ENCODE measurements at places on chromosomes 7 and 10. TPM values are rescaled to one million over a fixed set of nuclear protein-coding genes. Genes with fewer than 3 reads are reported as not detected.

- DNase-seq = no peak
These were observed 1.3 kb downstream of the CYTH3 start for GRCh38 chr7:6271060-6271658.

DNA sequence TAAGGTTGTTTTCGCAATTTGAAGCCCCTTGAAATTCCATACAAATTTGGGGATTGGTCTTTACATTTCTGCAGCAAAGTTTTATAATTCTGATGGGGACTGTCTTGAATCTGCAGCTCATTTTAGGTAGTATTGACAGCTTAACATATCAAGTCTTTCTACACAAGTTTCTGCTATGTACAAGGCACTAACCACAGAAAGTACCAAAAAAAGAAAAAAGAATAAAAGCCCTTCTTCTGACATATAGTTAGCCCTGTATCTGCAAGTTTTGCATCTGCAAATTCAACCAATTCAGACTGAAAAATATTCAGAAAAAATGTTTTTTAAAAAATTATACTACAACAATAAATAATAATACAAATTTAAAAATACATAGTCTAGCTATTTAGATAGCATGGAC, 15.3 kb downstream of the POT1 start:
- no peak for DNase-seq

DNA sequence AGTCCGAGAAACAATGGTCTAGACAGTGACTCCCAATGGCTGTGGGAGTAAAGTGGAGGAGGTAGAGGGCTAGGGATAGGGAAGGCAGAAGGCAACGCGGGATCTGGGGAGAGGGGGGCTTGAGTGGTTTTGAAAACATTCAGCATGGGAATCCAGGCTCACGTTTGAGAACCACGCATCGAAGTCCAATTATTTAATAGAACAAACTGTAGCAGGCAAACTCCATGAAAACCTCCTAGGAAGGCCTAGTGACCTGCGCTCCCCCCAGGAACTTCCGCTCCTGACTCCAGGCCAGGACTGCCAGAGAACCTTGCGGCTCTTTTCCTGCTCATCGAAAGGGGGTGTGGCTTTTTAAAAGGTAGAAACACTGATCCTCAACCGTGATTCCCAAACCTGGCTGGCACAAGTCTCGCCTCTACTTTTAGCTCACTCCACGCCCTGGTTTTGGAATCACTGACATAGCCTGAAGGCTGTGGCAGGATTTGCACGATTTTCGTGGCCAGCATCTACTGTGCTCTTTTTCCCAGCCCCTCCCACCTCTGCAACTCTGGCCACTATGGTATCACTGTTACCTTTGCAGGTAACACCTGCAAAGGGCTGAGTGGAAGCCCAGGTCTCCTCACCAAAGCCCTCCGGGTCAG, 43.4 kb downstream of the MYOF start:
- no peak for DNase-seq

- no peak for DNase-seq
These were observed 63.4 kb downstream of the RNF32 start for GRCh38 chr7:156703773-156704482.

- no peak for DNase-seq
These were observed 151.3 kb upstream of the NPVF start for GRCh38 chr7:25379351-25380300.

GRCh38 chr10:59505926-59506325, 143.6 kb upstream of the FAM13C start:
- no peak for DNase-seq

GJD4 gene
- not detected for total RNA-seq

GIMAP6 gene
- total RNA-seq = 135 TPM

FBXW4 gene
- total RNA-seq = 50.0 TPM
